Activated T-cell treated with anti-CD3 and anti-CD28 coated beads, Interleukin-2, amount 50 U/mL, for 24 hours (primary cell): ENCODE measurements at places on chromosomes 2 and 18.

DNA sequence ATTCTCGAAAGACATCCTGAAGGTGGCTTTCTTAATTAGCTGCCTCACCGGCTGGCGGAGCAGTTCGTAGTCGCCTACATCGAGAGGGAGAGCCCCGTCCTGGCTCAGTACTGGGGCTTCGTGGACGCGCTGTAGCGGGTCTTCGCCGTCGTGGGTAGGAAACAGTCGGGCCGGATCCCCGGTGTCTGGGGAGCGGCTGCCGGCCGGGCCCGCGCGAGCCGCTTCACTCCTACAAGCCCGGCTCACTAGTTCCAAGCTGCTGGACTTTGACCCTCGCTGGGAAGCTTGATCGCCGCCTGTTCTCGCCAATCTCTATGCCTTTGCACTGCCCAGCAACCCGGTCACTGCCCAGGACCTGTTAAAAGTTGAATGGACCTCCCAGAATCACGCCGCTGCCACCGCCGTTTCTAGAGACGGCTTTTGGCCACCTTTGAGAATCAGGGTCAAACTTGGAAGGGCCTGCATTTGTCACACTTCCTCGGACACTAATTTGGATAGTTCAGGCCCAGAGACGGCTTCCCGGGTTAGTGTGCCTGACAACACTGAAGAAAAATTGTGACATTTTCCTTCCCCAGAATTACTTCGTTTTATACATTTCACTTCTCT is 41.4 kb upstream of the AKAIN1 start:
- peak overlapping the region; percentile 99 for H3K27ac ChIP-seq
- DNase-seq, result no peak
- H3K36me3 ChIP-seq, result peaks cover 59% of the 10 kb centered on the region

GRCh38 chr2:182435754-182436153 is 8.9 kb upstream of the PDE1A start:
- H3K27ac ChIP-seq, result no peak overlapping the region
- H3K4me3 ChIP-seq, result no peak overlapping the region
- no peak for DNase-seq
- no peaks in the 10 kb centered on the region for H3K27me3 ChIP-seq

DNA sequence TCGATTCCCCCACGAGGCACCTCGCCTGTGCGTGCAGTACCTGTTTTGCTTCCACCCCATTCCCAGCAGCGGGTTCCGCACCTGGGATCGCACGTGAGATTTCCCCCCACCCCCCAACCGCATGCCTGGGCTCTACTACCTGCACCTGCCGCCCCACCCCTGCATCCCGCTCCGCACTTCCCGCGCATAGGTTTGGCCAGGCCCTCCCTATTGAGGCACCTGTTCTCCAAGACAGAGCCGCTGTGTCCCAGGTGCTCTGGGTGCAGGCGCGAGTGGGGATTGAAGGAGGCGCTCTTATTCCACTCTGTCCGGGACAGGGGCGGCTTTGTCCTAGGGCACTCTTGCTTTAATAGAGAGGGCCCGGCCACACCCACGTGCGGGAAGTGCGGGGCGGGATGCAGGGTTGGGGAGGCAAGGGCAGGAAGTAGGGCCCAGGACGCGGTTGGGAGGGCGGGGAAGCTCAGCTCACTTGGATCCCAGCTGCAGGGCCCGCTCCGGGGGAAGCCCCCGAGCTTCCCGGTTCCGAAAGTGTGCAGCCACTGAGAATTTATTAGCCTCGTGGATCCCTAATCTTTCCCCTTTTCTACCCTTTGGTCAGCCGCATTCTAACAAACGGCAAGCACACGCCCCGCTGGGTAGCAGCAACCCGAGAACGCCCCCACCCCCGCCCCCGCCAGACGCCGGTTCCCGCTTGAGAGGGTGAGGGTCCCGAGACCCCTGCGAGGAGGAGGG is 670 bp upstream of the MOCOS start:
- H3K4me3 ChIP-seq, result peak overlapping the region; percentile 78
- peaks cover 40% of the 10 kb centered on the region for H3K27me3 ChIP-seq

GRCh38 chr2:197158591-197159550 is 151.7 kb downstream of the ANKRD44 start:
- H3K27me3 ChIP-seq, result no peaks in the 10 kb centered on the region
- peak overlapping the region; percentile 20 for H3K4me3 ChIP-seq
- no peak for DNase-seq

- H3K36me3 ChIP-seq, result peaks cover 8% of the 10 kb centered on the region
- peak overlapping the region; percentile 41 for H3K27ac ChIP-seq
- H3K4me3 ChIP-seq, result no peak overlapping the region
- no peaks in the 10 kb centered on the region for H3K27me3 ChIP-seq
- peaks cover 40% of the 10 kb centered on the region for H3K4me1 ChIP-seq
Measured at GRCh38 chr2:181036848-181037603, 56.6 kb downstream of the UBE2E3 start.

DNA sequence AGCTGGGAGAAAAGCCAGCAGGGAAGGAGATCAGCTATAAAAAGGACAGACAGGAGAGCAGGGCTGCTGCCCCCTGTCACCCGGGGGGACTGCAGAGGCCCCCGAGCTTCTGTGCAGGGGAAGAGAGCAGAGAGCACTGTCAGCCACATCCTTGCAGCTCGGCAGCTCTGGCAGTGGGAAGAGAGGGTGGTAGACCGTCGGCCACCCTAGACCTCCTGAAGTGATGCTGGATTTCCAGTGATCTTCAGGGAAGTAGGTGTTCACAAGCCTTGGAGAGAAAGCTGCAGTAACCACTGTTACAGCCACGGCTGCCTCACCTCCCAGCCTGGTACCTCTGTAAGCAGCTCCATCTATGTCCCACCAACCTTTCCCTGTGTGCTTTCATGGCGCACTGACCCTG is 134.9 kb downstream of the TFCP2L1 start:
- DNase-seq, result no peak
- no peaks in the 10 kb centered on the region for H3K4me1 ChIP-seq
- no peak overlapping the region for H3K4me3 ChIP-seq
- H3K27me3 ChIP-seq, result no peaks in the 10 kb centered on the region

DNA sequence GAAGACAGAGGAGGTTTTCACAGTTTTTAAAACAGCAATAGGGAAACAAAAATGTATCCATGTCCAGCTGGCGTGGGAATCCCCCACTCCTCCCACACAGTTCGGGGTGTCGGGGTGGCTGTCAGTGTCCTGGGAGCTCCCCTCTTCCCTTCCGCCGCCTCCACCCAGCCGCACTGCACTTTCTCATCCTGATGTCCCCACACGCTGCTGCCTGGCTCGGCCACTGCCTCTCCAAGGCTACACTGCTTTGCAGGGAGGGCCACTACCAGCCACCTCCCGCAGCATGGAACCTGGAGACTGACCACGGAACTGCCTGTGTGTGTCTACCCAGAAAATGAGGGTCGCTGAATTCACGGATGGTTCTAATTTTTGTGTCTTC is 138.7 kb upstream of the CTDP1 start:
- no peak for DNase-seq
- no peaks in the 10 kb centered on the region for H3K4me1 ChIP-seq
- H3K36me3 ChIP-seq, result peaks cover 5% of the 10 kb centered on the region
- H3K27ac ChIP-seq, result no peak overlapping the region
- H3K27me3 ChIP-seq, result no peaks in the 10 kb centered on the region

GRCh38 chr2:20215183-20216040 is 9.5 kb downstream of the SDC1 start:
- H3K4me3 ChIP-seq, result no peak overlapping the region
- H3K4me1 ChIP-seq, result no peaks in the 10 kb centered on the region
- no peak for DNase-seq
- peaks cover 19% of the 10 kb centered on the region for H3K27me3 ChIP-seq

DNA sequence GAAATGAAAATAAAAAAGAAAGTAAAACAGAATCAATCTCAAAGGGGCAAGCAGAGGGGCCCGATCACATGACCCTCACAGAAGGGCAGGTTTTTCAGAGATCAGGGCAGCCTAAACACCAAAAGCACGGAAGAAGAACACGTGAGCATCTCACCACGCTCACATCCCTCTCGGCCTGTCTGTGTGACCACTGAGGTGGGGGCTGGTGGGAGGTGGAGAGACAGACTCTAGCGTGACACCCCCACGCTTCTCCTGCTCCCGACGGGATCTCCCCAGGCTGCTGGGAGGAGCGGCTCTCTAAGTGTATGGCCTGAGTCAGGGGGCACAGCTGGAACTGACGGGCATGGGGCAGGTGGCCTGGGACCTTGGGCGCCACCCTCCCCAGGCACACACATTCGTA is 23.5 kb upstream of the MTERF4 start:
- H3K27me3 ChIP-seq, result no peaks in the 10 kb centered on the region
- H3K4me3 ChIP-seq, result no peak overlapping the region
- H3K36me3 ChIP-seq, result peaks cover 87% of the 10 kb centered on the region

DNA sequence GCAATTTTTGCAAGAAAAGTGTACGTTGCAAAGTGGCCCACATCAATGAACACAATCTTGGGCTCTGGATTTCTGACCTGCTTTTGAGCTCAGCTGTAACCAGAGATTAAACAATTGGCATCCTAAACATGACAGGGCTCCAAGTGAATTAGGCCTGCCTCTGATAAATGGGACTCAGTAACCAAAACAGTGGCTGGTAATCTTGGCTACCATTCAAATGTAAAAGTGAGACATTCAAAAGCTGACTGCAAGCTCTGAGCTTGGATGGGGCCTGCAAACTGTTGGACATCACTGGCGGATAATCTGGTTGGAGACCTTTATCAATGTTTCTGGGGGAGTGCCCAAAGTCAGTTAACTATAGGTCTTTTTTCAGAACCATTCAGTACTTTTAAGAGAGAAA is 160.7 kb downstream of the RAB3GAP1 start:
- no peaks in the 10 kb centered on the region for H3K36me3 ChIP-seq
- no peaks in the 10 kb centered on the region for H3K4me1 ChIP-seq
- no peak overlapping the region for H3K27ac ChIP-seq
- no peaks in the 10 kb centered on the region for H3K27me3 ChIP-seq
- H3K4me3 ChIP-seq, result no peak overlapping the region
- no peak for DNase-seq

DNA sequence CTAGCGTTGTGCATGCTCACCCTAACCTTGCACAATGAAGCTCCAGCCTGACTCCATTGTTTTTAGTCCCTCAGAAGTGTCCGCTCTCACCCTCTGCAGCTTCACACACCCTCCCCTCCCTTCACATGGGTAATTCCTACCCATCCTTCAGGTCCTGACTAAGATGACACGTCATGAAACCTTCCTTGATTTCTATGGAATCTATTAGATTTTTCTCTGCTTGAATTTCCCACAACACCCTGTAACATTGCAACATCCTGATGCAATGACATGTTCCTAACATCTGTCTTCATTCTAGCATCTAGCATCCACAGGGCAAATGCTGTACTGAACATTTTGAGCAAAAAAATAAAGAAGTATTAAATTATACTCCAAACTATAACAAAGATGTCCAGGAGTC is 77.0 kb upstream of the PID1 start:
- H3K27ac ChIP-seq, result no peak overlapping the region
- H3K36me3 ChIP-seq, result no peaks in the 10 kb centered on the region
- H3K4me1 ChIP-seq, result no peaks in the 10 kb centered on the region
- peaks cover 2% of the 10 kb centered on the region for H3K27me3 ChIP-seq
- H3K4me3 ChIP-seq, result no peak overlapping the region
- no peak for DNase-seq

DNA sequence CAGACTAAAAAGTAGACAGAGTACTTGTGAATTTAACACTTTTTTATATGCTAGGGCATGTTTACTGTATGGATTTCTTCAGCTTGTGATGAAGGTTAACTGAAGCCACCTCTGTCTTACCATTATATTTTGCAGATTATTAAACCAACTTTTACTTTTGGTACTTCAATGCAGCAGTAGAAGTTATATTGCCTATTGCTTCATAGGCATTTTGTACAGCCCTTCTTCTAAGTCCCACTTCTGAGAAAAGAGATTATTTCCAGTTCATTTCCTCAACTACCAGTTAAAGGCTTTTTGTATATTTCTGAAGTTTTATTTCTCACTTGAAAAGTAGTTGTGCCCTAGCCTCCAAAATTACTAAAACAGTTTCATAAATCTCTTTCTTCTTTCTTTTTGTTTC is 256.4 kb upstream of the FBXO11 start:
- H3K27me3 ChIP-seq, result no peaks in the 10 kb centered on the region
- H3K27ac ChIP-seq, result no peak overlapping the region
- peaks cover 3% of the 10 kb centered on the region for H3K4me1 ChIP-seq
- peaks cover 2% of the 10 kb centered on the region for H3K36me3 ChIP-seq

DNA sequence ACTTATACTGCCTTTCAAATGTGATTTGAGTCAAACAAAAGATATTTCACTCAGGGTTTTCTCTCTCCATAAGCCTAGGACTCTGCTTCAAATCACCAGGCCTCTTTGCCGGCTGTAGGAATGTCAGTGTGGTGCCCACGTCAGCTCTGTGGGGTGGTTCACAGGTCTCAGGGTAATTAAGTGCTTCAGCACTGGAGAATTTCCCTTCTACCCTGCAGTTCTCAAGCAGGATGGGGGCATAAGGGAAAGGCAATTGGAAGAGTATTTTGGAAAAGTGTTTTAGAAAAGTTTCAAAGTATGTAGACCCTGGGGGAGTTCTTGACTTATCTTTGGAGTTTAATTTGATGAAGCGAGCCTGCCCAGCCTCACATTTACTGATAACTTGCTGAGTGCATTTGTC is 9.6 kb downstream of the CNGA3 start:
- H3K4me3 ChIP-seq, result no peak overlapping the region
- no peak for DNase-seq
- no peaks in the 10 kb centered on the region for H3K4me1 ChIP-seq
- no peaks in the 10 kb centered on the region for H3K36me3 ChIP-seq
- H3K27ac ChIP-seq, result no peak overlapping the region
- peaks cover 21% of the 10 kb centered on the region for H3K27me3 ChIP-seq

GRCh38 chr2:37282746-37283145 is 41.9 kb downstream of the PRKD3 start:
- DNase-seq, result no peak
- H3K27me3 ChIP-seq, result no peaks in the 10 kb centered on the region
- H3K4me1 ChIP-seq, result peaks cover 7% of the 10 kb centered on the region
- H3K27ac ChIP-seq, result no peak overlapping the region

DNA sequence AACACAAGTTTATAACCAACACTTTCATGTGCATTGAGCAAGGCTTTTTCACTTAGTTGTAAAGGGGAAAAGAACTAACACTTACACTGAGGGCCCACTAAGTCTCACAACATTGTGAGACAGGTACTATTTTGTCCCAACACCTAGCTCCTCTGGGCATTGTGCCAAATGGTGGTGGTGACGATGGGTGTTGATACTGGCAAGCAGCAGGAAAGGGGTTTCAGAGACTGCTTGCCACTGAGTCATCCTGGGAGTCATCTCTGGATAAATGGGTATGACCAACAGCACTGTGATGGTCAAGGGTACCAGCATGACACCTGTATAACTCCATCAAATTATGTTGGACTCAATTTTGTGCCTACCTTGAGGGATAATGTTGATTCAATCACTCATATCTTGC is 138.8 kb upstream of the ITGA6 start:
- no peaks in the 10 kb centered on the region for H3K27me3 ChIP-seq
- peaks cover 32% of the 10 kb centered on the region for H3K4me1 ChIP-seq
- no peak for DNase-seq
- H3K4me3 ChIP-seq, result no peak overlapping the region

GRCh38 chr18:53426666-53427184 is 797.7 kb downstream of the MBD2 start:
- no peak for DNase-seq
- no peaks in the 10 kb centered on the region for H3K4me1 ChIP-seq
- no peak overlapping the region for H3K27ac ChIP-seq
- no peaks in the 10 kb centered on the region for H3K27me3 ChIP-seq
- no peak overlapping the region for H3K4me3 ChIP-seq
- H3K36me3 ChIP-seq, result no peaks in the 10 kb centered on the region
